ENCODE measurements at places on chromosomes 7 and 10.

GRCh38 chr10:22320591-22321155, at the start of gene BMI1:
Gene BMI1, plus strand, starts transcription at chr10:22321099. Its CDS starts 5,351 bp downstream, at chr10:22326450.
- DNase-seq, result peak; percentile 86

DNA sequence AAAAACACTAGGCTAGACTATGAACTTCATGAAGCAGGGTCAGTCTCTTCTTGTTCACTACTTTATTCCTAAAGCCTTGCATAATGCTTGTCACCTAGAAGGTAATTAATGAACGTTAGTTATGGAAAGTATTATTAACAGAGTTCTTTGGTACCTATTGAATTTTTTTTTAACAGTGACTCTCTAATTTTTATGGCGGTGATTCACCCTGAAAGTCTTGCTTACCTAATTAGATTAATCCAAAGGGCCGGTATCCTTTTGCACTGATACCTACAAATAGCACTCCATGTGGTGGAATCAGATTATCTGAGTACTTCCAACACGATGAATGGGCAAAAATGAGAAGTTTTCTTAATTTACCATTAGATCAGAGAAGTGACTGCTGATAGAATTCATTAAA, 31.7 kb downstream of the STAM start:
- DNase-seq, result no peak

GRCh38 chr10:128476368-128476725, 350.1 kb upstream of the MKI67 start:
- DNase-seq, result no peak

DNA sequence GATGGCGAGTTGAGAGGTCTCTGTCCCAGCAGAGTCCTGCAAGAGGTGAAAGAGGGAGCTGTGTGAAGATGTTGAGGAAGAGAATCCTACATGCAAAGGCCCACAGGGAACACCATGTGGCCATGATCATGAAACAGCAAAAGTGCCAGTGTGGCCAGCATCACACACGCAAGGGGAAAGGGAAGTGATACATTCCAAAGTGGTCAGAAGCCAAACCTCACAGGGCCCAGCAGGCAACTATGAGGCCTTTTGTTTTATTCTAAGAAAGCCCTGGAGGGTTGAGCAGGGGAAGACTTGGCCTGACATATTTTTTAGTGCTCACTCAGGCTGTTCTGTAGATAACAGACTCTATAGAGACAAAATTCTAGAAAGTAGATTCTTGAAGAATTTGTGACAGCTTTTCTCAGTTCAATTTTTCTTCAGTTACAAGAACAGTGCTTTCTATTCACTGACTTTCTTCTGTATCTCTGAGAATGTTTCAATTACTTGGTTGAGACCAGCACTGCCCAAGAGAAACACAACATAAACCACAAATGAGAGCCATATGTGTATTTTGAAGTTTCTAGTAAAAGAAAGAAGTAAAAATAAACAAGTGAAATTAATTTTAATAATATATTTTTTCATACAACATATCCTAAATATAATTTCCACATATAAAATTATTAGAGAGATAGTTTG, 82.3 kb downstream of the HTR7 start:
- no peak for DNase-seq

- DNase-seq, result no peak
These were observed 26.5 kb upstream of the GSAP start for GRCh38 chr7:77442636-77443035.

GRCh38 chr7:145884716-145885514, 231.7 kb upstream of the CNTNAP2 start:
- DNase-seq, result no peak

DNA sequence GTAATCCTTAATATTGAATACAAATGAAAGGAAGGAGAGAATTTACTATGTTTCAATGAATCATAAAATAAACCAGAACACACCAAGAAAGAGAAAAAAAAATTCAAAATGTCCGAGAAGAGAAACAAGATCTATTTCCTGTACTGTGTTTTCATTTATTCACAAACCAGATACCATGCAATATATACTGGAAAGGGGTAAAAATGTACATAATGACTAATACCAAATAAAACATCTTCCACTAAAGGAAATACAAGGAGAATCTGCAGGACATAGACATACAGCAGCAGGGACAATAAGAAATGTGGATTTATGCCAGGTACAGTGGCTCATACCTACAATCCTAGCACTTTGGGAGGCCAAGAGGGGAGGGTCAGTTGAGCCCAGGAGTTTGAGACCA, 24.3 kb upstream of the TMEM26 start:
- no peak for DNase-seq

GRCh38 chr7:6228361-6229229, 43.8 kb downstream of the CYTH3 start:
- DNase-seq, result no peak

DNA sequence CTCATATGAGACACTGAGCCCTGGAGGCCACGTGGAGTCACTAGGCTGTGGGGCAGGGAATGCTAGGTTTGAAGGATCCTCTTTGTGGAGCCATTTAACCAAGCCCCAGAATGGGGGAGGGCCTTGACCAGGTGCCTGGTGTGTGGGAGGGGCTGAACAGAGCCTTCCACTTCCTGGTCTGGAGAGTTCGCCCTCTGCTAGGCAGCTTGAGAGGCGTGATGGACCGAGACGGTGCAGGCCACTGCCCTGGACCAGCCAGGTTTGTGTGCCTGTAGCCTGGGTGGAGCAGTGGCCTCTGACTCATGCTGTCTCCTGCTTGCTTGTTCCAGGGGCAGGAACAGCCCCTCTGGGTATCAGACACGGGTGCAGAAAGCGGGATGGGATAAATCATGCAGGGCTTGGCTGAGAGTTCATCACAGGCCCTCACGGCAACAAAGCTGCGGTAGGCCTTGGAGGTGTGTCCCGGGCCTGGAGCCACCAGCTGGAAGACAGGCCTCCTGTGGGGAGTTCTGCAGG, 27.4 kb downstream of the ADAMTS14 start:
- no peak for DNase-seq

GRCh38 chr10:129546106-129546505, 79.1 kb downstream of the MGMT start:
- no peak for DNase-seq

- DNase-seq, result no peak
These were observed 14.3 kb downstream of the GTPBP4 start for GRCh38 chr10:1002425-1003006.

DNA sequence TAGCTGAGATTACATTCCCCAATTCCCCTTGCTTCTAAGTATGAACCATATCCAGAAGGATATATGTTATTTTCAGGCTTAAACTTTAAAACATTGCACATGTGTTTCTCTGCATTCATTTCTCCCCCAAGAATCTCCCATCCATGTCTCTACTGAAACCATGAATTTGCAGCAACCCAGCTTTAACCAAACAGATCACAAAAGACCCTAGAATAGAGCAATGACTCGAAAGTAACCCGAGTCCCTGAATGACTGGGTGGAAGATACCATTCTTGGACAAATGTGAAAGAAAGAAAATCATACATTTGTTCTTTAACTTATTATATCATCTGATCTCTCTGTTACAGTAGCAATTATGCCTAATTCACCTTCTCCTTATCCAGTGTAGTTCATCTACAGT, 278.7 kb downstream of the IPMK start:
- DNase-seq, result no peak

- peak; percentile 9 for DNase-seq
These were observed 69.4 kb upstream of the HECTD2 start for GRCh38 chr10:91340613-91341362.

GRCh38 chr7:128254470-128254869, 13.4 kb downstream of the LEP start:
- DNase-seq, result no peak

DNA sequence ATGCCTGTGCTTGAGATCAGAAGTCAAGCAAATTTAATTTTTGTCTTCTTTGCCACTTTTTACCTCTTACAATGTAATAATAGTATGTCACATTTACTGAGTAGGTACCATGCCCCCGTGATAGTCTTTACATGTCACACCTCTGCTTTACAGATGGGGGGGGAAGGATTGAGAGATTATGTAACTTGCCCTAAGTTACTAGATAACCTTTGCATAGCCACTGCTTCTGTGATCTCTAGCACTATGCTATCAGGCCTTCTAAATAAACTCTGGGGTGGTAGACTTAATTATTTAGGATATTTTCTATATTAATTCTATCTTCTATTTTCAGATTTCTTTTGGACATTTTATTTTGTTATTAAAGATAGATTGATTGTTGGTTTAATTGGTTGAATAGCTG, 514.4 kb downstream of the SUGCT start:
- DNase-seq, result no peak

DNA sequence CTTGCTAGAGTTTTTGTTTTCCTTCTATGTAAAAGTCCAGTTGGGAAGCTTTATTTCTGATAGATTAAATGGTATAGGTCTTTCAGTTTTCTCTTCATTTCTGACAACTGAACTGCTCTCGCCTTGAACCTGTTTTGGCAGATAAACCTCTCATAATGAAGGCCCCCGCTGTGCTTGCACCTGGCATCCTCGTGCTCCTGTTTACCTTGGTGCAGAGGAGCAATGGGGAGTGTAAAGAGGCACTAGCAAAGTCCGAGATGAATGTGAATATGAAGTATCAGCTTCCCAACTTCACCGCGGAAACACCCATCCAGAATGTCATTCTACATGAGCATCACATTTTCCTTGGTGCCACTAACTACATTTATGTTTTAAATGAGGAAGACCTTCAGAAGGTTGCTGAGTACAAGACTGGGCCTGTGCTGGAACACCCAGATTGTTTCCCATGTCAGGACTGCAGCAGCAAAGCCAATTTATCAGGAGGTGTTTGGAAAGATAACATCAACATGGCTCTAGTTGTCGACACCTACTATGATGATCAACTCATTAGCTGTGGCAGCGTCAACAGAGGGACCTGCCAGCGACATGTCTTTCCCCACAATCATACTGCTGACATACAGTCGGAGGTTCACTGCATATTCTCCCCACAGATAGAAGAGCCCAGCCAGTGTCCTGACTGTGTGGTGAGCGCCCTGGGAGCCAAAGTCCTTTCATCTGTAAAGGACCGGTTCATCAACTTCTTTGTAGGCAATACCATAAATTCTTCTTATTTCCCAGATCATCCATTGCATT, 27.1 kb downstream of the MET start:
- DNase-seq, result no peak

- no peak for DNase-seq
These were observed 21.7 kb upstream of the RNF32 start for GRCh38 chr7:156618780-156619367.

- DNase-seq, result no peak
These were observed 72.2 kb upstream of the COL13A1 start for GRCh38 chr10:69729326-69730048.

DNA sequence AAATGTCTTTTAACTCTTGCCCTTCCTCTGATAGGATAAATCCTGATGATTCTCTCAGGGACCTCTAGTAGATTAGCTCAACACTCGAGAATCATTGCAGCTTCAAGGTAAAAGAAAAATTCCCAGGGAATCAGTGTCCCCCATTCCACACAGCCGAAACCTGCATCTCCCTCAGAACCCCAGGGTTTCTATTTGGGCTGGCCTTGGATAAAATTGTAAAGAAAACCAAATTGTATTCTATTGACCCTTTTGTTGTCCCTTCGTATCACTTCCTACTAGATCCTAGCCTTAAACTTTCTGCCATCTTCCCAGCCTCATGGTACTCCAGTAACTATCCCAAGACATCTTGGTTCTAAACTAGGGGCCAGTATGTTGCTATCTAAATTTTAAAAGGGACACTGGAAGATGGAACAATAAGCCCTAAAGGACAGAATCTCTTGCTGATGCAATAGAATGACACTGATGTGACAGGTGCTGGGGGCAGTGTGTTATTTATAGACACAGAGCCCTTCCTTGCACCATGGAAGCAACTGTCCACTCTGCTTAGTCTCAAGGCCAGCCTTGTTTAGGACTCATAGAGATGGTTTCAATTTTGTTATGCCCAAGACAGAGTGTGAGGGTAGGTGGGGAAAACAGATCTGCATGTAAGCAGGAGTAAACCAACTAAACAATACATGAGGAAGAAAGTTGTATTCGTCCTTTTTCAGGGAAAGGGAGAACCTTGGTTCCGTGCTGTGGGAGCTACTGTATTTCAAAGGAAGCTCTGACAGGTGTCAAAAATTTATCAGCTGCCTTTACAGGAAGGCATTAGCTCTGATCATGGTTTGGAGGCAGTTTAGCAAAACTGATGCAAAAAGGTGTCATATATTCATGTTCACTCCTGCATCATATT, 7.6 kb downstream of the ASB15 start:
- no peak for DNase-seq

GRCh38 chr10:130459851-130460490, 323.8 kb downstream of the GLRX3 start:
- DNase-seq, result no peak

DNA sequence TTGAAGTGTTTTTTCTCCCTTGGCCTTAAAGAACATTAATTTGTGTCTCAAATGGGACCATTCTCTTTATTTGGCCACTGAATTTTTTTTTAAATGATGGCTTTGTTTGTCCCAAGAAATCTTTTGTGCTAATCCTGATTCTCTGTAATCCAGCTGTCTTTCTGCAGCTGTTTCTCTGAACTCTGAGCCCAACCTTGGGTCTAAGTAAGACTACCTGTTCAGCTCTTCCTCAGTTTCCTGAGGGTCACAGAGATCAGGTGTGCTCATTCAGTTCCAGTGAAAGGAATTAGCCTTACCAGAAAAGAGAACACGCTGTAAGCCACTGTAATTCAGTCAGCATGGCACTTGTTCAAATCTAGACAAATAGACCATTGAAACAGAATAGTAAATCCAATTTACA, 94.2 kb downstream of the ANKIB1 start:
- no peak for DNase-seq

DNA sequence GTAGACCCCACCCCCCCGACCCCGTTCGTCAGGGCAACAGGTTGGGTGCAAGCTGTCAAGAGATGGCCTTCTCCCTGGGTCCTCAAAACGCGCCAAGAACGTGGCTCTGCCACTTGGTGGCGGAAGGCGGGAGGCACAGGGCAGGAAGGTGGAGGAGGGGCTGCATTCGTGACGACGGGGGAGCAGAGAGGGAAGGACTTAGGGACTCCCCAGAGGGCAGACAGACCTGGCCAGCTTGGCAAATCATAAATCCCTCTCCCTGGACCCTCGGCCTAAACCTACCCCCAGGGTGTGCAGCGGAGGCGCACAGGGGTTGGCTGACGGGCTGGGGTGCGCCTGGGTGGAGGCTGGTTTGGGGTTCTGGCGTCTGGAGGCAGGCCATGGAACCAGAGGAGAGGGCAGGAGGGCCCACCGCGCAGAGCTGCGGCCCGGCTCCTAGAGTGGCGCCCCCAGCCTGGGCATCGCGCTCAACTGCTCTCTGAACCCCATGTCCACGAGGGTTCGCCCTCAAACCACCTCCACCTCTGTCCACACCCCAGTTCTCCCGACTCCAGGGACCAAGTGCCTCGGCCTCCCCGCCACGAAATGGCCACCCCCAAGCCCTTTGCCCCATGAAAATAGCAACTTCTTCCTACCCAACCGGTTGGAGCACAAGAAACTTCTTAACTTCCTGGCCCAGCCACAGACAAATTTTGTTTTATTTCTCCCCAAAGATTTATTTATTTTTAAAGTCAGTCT, 10.8 kb upstream of the GATA3 start:
- DNase-seq, result no peak

- no peak for DNase-seq
These were observed 1307.6 kb downstream of the XPNPEP1 start for GRCh38 chr10:108615576-108616320.

GRCh38 chr7:20328027-20328426, 2.7 kb upstream of the ITGB8 start:
- DNase-seq, result no peak
